ENCODE measurements at places on chromosomes 5 and 9.

GRCh38 chr9:21758540-21758939 lies 43.9 kb upstream of the MTAP start:
- DNase-seq = no peak

DNA sequence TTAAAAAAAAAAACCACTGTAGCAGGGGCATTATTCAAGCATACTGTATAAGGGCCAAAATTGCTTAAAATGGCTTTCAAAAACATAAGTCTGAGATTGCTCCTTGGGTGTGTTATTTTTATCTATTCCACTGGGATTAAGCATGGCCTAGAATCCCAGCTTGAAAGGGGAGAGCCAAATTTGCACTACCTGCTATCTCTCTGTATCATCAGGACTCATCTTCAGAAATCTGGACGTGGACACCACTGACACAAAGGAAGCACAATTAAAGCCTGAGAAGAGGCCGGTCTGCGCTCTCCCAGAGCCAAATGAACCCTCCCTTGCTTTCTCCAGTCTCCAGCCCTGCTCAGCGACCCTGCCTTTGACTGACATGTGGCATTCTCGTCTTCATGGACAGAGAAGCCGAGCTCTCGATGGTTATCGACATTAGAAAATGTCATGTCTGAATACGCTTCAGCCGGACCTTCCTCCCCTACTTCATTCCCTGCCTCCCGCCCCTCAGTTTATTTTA lies 151.3 kb downstream of the EBF1 start:
- DNase-seq = no peak

DNA sequence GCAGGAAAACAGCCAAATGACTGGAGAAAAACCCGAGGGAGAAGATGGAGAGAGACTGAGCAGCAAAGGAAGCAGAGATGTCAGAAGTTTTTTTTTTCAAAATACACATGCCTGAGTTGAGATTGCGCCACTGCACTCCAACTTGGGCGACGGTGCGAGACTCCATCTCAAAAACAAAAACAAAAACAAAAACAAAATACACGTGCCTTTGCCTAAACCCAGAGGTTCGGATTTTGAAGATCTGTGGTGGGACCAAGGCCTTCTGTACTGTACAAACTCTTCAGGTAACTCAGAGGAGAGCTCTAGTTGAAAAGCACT lies 38.8 kb upstream of the FBXW11 start:
- DNase-seq = no peak

GRCh38 chr9:90642570-90643539 lies at the start of gene DIRAS2:
Gene DIRAS2, minus strand, starts transcription at chr9:90642824. Its CDS starts 28,997 bp downstream, at chr9:90613827.
- peak; percentile 86 for DNase-seq

DNA sequence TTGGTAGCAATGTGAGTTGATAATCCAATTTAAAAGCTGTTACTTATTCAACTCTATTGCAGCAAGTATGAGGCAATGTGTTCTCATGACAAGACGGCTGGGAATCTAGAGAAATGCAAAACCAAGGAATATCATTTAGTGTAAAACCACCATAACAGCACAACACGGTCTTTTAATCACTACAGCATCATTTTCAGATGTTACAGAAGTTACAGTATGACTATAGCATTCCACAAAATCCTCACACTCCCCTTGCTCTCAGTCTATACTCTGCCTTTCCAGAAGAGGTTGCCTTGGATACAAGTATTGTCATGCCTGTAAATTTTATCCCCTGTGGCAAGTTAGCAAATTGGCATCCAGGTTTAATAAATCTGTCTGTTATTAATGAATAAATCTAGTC lies 28.6 kb upstream of the TAS2R1 start:
- DNase-seq = no peak

- DNase-seq = no peak
Observed at GRCh38 chr5:120103495-120103894, 360.6 kb upstream of the PRR16 start.

- DNase-seq = no peak
Observed at GRCh38 chr9:130150779-130151382, 21.3 kb upstream of the NCS1 start.

DNA sequence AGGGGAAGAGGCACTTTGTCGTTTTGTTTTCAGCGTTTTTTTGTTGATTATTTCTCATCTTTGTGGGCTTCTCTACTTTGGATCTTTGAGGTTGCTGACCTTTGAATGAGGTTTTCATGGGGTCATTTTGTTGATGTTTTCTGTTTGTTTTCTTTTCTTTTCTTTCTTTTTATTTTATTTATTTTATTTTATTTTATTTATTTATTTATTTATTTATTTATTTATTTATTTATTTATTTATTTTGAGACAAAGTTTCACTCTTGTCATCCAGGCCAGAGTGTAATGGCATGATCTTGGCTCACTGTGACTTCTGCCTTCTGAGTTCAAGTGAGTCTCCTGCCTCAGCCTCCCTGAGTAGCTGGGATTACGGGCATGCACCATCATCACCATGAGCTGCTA lies 946.7 kb downstream of the TLE4 start:
- no peak for DNase-seq

DNA sequence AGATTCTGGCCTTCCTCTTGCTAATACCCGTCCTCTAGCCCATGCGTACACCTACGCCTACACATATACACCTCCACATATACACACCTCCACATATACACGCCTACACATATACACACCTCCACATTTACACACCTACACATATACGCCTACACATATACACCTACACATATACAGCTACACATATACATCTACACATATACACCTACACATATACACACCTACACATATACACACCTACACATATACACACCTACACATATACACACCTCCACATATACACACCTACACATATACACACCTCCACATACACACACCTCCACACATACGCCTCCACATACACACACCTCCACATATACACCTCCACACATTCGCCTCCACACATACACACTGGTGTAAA lies 27.2 kb downstream of the AK3 start:
- no peak for DNase-seq

DNA sequence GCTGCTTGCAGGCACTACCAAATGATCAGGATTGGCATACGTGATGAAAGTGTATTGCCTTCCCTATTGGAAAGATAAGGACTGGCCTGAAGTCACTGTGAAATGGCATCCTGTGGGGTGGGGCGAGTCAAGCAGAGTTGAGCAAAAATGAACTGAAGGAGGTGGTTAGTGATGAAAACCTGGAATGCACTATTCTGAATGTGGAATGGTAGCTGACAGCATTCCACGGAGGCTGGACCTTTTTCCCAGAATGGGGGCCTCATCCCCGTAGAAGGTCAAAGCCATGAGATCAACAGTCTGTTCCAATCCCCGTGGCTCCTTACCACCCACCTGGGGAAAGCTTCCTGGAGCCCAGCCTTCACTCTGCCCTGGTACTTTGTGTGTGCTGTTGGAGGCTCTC lies 37.7 kb downstream of the ASS1 start:
- DNase-seq = no peak

Measured in T47D (cell line).